ENCODE measurements at places on chromosomes 16 and 17.

DNA sequence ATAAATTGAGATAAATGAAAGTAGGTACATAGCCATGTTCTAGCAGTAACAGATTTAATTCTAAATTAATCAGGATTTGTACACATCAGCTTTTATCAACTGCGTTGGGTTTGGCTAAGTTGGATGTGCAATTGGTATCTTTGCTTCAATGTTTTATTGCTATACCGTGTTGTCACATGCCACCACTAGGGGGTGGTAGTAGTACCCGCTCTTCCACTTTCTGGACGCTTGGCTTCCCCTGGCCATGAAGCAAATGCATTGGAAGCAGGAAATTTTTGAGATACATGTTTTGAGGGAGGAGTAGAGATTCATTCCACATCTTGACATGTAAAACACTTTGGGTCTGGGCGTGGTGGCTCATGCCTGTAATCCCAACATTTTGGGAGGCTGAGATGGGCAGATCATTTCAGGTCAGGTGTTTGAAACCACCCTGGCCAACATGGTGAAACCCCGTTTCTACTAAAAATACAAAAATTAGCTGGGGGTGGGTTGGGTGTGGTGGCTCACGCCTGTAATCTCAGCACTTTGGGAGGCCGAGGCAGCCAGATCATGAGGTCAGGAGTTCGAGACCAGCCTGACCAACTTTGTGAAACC is 58.6 kb downstream of the EMP2 start:
- DNase-seq, result no peak

DNA sequence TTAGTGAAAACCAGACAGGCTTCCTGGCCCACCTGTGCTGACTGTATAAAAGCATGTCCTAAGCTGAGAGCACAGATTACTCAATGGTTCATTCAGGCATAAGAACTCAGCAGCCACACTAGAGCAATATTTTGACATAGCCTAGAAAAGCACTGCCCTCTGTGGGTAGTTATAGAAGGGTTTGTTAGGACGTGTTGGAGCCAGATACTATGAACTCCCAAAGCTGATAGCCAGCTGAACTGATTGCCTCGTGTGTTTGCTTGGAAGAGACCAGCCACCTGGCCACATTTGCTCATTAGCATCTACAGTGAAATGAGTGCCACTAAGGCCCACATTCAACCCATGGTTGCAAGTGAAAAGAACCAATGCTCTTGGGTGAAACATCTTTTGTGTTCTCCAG is 30.8 kb upstream of the ABCA5 start:
- DNase-seq, result no peak

DNA sequence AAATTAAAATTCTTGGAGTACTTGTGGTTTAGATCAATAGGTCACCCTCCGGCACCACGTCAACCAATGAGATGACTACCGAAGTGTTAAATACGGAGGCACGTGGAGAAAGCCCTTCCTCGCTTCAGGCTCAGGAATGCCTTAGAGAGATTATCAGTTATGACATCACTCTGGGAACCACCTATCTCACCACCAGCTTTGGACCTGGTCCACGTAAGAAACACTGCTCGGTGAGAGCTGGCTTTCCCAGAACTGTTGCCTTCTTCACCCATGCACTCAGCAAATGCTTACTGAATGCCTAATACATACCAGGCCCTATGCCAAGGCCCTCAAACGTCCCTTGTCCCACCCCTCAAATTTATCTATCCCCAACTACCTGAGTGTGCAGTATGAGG is 71.3 kb downstream of the SMG6 start:
- DNase-seq, result no peak

DNA sequence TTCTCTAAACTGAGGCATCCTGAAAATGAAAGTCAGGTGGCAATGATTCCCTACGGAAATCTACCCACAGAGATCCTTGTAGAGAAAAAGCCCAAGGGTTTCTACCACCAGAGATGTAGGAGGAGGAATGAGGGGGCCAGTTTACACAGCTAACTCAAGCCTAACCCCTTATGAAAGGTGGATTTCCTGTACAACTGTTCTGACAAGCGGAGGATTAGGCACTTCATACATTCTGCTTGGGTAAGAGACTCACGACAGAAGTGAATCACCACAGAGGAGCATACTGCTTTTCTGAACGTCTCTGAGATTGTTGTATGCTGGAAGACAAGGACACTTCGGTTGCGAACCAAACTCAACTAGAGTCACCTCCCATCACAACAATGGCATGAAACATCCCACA is 72.7 kb downstream of the SMG6 start:
- no peak for DNase-seq

DNA sequence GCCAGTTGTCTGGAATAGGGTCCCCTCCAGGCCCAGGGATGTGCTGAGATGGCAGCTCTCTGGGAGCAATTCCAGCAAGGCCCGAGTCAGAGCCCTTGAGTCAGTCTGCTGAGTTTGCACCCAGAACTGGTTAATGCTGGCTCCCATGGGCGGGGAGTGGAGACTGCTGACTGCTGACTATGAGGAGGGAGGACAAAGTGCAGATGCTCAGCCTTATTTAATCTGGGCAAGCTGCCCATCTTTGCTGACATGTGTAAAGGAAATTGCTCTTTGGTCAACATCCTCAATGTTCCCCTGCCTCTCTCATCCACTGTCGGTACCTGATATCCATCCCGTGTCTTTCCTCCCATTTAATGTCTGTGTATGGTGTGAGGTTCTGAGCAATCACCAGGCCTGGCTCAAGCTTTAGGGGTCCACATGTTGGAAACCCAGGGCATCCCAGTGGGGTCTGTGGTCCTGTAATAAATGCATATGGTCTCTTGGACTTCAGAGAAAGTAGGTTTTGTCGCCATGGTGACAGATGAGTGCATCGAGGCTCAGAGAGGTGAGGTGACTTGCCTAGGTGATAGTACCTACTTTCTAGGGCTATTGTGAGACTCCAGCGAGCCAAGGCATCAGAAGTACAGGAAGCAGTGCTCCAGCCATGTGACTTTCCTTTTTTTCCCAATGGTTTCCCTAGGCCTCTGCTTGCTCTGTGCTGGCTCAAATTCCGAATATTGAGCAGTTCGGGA is 20.0 kb upstream of the RNF135 start:
- no peak for DNase-seq

- no peak for DNase-seq
Observed at GRCh38 chr17:46968224-46968834, 10.7 kb downstream of the RPRML start.

DNA sequence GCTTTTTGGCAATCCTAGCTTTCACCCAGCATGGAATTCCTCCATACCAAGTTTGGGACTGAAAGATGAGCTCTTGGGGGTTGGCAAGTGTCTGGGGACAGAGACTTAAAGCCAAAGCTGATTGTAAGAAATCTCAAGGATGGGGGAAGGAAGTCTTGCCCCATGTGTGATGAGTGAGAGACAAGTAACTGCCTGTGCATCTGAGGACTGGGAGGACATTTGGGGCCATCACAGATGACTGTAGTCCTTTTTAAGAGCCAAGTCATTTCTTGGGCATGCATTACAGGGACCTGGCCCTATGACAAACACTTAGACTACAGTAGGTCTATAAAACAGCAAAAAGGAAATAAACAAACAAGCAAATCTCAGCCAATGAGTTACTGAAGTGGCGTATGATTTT is 36.3 kb upstream of the CCL2 start:
- no peak for DNase-seq

DNA sequence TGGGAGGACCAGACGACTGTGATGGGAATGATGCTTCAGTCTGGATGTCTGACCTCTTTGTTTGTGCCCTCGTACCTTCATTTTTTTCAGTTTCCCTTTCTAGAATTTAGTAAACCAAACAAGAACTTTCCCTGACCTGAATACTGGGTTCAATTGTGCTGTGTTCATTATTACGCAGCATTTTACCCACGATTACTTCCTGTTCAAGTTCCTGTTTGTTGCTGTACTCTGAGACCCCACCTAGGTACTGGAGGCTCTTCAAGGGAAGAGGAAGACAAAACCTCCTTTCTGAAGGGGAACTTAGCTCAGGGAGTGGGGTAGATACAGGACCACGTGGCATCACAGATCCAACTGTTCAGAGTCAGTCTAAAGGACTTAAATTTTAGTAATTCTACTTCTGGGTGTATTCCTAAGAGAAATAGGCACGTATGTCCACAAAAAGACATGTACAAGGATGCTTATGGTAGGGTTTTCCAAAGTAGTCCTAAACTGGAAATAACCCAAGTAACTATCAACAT is 9.2 kb upstream of the PRKCB start:
- DNase-seq, result no peak

DNA sequence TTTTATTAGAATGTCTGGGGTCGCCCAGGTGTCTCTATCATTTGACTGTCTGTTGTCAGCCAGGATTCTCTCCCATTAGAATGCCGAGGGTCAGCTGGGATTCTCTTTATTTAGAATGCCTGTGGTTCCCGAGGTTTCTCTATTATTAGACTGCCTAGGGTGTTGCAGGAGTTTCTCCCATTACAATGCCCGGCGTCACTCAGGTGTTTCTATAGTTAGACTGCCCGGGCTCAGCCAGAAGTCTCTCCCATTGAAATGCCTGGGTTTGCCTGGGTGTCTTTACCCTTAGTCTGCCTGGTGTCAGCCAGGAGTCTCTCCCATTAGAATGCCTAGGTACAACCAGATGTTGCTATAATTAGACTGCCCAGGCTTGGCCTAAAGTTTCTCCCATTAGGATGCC is 2252.0 kb downstream of the TP53TG3F start:
- DNase-seq, result no peak

- DNase-seq, result peak; percentile 90
Observed at GRCh38 chr17:43211480-43212402, at the start of gene TMEM106A. TSS of gene TMEM106A (plus strand) at chr17:43211875. CDS start at chr17:43213042, 1,167 bp downstream.

DNA sequence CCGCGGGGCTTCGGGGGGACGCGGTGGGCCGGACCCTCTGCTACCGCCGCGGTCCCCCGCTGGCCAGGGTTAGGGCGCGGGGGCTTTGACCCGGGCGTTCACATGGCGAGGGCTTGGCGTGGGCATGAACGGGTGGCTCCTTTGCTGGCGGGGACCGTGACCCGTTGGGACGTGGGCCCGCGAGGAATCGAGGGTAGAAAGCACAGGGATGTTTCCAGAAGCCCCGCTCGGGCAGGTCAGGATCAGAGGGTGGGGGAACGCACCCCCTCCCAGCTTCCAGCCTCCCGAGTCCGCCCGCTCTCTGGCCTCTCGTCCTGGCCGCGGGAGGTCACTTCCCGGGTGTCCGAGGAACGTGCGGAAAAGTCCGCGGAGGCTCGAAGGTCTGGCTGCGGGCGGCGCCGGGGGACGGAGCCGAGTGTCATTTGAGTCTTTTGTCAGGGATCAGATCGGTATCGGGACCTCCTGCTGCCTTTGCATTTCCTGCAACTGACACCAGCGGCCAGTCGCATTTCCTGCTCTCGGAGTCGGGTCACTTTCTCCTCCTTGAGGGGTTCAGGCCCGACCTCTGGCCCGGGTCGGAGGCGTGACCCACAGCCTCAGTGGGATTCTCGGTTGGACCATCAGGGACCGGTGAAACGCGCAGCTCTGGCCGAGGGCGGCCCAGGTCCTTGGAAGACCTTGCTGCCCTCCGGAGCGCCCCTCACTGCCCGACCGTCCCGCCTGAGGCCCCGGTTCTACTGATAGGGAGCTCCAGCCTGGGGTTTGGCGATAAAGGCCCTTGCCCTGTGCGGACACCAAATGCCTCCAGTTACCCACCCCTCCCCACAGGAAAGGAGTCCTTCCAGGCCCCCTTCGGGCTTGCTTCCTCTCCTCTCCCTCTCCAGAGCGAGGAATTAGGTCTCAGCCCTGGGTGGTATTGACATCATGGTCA is 702 bp upstream of the WNT3 start:
- no peak for DNase-seq

GRCh38 chr17:28466521-28467048 is 6.9 kb upstream of the SLC13A2 start:
- DNase-seq, result no peak

DNA sequence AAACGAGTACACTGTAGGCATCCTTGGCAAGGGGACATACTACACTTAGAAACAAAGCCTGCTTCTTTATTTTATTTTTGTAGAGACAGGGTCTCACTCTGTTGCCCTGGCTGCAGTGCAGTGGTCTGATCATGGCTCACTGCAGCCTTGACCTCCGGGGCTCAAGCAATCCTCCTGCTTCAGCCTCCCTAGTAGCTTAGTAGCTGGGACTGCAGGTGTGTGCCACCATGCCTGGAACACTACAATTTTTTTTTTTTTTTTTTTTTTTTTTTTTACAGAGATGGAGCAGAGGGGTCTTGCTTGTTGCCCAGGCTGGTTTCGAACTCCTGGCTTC is 78.2 kb downstream of the WIPI1 start:
- DNase-seq, result no peak

- no peak for DNase-seq
Observed at GRCh38 chr17:62672957-62673356, 45.5 kb downstream of the MRC2 start.

- DNase-seq, result no peak
Observed at GRCh38 chr16:27414788-27415431, 12.9 kb downstream of the IL21R start.

- DNase-seq, result no peak
Observed at GRCh38 chr17:74968361-74968780, 4.2 kb downstream of the HID1 start.

- DNase-seq, result no peak
Observed at GRCh38 chr17:73292031-73292531, 19.7 kb downstream of the CDC42EP4 start.

GRCh38 chr16:22633799-22634198 is 123.1 kb downstream of the NPIPB5 start:
- DNase-seq, result no peak

DNA sequence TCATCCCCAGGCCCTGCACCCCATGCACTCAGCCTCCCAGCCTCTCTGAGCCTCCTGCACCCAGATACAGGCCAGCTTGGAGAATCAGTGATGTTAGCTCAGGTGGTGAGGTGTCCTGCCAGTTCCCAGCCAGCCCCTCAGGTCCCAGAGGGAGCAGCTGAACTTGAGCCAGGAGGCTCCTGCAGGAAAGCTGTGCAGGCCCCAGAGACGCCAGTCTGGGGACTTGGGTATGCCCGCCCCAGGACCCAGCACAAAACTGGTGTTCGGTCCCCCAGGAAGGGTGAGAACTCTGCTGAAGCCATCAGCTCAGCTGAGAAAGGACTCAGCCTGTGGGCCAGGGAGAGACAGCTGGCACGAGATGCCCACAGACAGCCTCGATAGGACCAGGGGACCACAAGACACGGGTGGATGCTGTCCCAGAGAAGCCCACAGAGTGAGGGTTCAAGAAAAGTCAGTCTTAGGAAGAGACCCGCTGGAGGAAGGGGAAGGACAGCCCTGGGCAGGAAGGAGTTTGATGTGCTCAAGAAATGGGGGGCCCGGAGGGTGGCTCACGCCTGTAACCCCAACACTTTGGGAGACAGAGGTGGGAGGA is 11.0 kb downstream of the ENDOV start:
- no peak for DNase-seq

- DNase-seq, result no peak
Observed at GRCh38 chr16:57748596-57748995, 13.0 kb downstream of the KATNB1 start.

GRCh38 chr17:32609085-32609484 is 122.3 kb downstream of the CDK5R1 start:
- DNase-seq, result no peak

DNA sequence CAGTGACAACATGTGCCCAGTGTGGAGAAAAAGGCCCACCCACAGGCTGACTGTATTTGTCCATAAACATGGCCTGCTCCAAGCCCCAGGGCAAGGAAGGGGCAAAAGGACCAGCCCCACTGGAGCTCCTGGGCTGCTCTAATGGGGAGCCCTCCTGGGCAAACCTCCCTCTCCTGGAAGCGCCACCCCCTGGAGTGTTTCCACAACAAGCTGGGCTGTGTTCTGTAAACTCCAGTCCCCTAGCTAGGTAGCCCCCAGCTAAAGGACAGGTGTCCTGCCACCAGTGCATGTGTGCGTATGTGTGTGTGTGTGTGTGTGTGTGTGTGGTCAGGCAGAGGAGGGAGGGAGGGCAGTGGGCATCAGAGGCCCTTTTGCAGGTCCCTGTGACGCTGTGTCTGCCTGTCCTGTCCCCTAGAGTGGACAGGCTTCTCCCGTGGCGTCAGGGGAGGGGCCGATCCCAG is 11.3 kb upstream of the STAC2 start:
- no peak for DNase-seq
